ENCODE measurements at places on chromosomes 5 and 9.
A peak's percentile ranks its signal among the peaks of the same experiment; 100 is the strongest.

GRCh38 chr5:32406650-32407049, 37.9 kb downstream of the ZFR start:
- no peak for DNase-seq

- DNase-seq, result peak; percentile 10
Measured at GRCh38 chr9:76542360-76542759, 83.4 kb downstream of the GCNT1 start.

DNA sequence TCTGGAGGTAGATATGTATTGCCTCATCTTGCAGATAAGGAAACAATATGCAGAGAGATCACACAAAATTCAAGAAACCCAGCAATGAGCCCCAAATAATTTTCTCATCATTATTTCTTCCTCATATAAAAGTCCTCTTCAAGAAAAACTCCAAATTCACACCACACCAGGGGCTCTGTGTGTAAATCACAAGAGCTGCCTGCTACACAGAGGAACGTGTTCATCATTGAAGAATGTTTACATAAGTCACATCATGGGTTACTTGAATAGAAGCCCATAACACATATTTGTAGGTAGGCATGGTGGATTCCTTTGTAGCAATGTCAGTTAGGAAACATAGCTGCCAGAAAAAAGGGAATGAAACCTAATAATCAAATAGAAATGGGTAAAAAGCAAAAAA, 308.1 kb upstream of the TLE4 start:
- DNase-seq, result no peak

- DNase-seq, result no peak
Measured at GRCh38 chr5:127292030-127292735, 1.6 kb downstream of the MEGF10 start.

DNA sequence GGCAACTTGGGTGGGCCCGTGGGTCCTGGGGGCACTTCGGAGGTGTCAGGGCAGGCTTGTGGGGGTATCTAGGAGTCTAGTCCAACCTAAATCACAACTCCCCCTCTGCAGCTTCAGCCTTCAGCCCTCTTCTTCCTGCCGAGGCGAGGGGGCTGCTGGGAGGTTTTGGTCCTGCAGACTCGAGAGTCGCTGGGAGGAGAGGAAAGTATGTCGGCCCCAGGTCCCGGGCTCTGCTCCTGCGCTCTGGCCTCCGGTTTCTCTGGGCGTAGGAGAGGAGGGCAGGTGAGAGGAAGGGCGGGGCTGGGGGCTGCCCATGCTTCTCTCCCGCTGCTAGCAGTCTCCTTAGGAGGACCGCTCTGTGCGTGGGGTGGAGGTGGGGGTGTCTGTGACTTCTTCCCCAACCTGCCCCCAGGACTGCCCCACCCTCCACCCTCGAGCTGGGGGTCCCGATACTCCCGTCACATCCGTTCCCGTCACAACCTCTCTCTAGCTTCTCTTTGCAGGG, 139.8 kb upstream of the COL5A1 start:
- DNase-seq, result no peak

- no peak for DNase-seq
Measured at GRCh38 chr5:134626369-134627014, 6.1 kb downstream of the SAR1B start.

DNA sequence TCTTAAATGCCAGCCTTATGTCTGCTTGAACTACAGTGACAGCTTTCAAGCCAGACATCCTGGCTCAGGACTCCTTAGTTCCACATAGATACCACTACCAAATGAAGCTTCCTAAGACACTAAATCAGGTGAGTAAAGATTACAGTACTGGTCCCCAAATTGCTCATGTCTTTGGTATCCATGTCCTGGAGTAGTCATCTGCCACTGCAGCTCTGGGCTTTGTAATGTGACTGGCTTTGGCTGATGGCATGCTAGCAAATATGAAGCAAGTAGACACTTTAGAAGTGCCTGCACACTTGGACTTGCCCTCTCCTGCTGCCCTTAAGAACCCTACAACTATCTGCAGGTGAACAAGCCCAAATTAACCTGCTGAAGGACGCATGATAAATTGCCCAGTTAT, 334.9 kb downstream of the BNC2 start:
- no peak for DNase-seq

GRCh38 chr5:162410365-162410764, 342.8 kb downstream of the GABRG2 start:
- no peak for DNase-seq

- DNase-seq, result no peak
Measured at GRCh38 chr9:132983491-132984201, 5.2 kb downstream of the GFI1B start.

Measured in brain (organoid and tissue), 16 donors.